ENCODE measurements at places on chromosomes 7 and 10.

GRCh38 chr7:125118444-125118843 is 188.8 kb upstream of the POT1 start:
- DNase-seq = no peak

GRCh38 chr10:22997096-22997495 is 69.2 kb downstream of the ARMC3 start:
- no peak for DNase-seq

GRCh38 chr7:84801396-84801795 is 385.5 kb downstream of the SEMA3D start:
- no peak for DNase-seq

DNA sequence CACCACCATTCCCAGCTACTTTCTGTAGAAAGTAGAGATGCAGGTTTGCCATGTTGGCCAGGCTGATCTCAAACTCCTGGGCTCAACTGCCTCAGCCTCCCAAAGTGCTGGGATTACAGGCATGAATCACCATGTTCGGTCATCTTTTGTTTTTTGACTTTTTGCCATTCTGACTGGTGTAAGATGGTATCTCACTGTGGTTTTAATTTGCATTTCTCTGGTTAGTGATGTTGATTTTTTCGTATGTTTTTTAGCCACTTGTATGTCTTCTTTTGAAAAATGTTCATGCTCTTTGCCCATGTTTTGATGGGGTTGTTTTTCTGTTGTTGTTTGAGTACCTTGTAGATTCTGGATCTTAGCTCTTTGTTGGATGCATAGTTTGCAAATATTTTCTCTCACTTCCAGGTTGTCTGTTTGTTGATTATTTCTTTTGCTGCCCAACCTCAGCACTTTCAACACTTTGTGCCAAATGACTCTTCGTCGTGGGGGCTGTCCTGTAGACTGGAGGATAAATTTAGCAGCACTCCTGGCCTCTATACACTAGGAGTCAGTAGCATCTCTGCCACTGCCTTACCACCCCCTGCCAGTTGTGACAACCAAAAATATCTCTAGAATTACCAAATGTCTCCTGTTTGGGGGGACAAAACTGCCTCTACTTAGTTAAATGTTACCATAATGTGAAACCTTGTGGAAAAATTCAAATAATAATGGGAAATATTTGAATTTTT is 6.5 kb upstream of the CPED1 start:
- no peak for DNase-seq

DNA sequence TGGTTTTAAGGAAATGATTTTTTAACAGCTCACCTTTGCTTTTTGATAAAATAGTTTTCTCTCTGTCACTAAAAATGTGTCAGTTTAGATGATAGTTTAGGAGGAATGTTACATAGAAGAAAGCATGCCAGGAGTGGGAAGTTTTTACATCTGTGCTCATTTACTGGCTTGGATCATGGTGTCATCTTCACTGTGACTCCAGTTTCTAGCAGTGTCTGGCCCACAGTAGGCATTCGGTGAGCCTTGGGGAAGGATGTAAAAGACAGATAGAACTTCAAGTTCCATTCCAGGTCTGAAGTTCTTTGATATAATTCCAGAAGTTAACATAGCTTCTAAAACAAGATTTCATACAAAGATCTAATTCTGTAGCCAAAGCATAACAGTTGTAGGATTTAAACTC is 259.2 kb downstream of the BICC1 start:
- no peak for DNase-seq

GRCh38 chr10:73159038-73159648 is 8.7 kb downstream of the ECD start:
- DNase-seq = peak; percentile 32

All from activated CD8-positive, alpha-beta memory T cell treated with anti-CD3 and anti-CD28 coated beads for 1 hour (primary cell).